Midbrain (tissue), 1 donor: ENCODE measurements at places on chromosomes 3 and 15.

- no peak for DNase-seq
Observed at GRCh38 chr3:56942523-56942922, 117.9 kb upstream of the SPATA12 start.

- no peak for DNase-seq
Observed at GRCh38 chr3:188904670-188905069, 267.1 kb upstream of the TPRG1 start.

DNA sequence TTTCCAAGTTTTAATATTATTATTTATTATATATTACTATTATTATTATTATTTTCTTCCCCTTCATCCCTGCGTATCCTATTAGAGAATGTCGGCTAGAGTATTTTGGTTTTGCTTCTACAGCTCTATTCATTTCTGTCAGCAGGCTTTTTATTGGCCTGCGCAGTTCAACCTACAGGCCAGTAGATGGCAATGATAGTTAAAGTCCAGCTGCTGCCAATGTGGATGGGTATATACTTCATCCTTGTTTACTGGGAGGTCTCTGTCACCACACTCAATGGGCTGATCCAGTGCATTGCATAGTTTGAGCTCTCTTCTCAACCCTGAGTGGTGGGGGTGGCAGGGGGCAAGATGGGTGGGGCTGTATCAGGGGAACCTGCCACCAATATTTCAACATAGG lies 799.8 kb downstream of the NSUN3 start:
- peak; percentile 2 for DNase-seq

- no peak for DNase-seq
Observed at GRCh38 chr3:132879656-132880055, 157.4 kb upstream of the NPHP3 start.

GRCh38 chr3:182000447-182000846 lies 288.7 kb downstream of the SOX2 start:
- DNase-seq = no peak

DNA sequence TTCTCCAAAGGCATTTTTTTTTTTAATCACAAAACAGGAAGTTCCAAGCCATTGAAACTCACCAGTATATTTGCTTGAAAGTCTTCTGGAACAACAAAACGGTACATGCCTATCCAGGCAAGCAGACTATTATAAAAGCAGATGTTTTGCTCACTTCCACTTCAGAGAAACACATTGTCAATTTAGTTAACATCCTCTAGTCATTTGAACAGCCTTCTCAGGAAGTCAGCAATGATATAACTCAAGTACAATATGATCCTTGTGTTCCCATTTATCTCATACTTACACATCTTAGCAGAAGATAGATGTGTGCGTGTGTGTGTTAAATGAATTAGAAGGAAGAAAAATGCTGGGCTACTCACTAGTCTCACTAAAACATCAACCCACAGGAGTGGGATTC lies 30.4 kb downstream of the MECOM start:
- DNase-seq = no peak

GRCh38 chr15:56942118-56942517 lies 23.7 kb downstream of the TCF12 start:
- DNase-seq = peak; percentile 51

GRCh38 chr15:98067339-98067738 lies 106.8 kb downstream of the ARRDC4 start:
- DNase-seq = no peak

DNA sequence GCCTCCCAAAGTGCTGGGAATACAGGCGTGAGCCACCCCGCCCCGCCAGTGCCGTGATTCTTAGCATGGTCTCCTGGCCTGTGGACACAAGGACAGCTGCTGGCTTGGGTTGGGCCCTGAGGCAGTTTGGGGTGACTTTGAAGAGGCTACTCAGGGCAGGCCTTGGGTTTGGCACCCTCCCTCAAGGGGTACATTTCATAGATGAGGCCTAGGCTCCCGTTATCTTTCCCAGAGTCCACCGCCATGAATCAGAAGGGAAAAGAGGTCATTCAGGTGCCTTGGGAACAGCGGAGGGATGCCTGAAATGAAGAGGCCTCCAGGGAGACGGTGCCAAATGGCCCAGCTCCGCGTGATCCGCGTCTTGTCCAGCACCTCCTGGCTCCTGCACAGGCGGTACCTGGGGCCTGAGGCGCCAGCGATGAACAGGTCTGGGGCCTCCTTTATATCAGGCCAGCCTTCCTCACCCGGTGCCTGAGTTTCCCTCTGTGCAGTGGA lies 9.3 kb downstream of the GNAI2 start:
- no peak for DNase-seq
